Airway epithelial cell (primary cell): ENCODE measurements at places on chromosomes 1 and 21. TPM values are rescaled to one million over a fixed set of nuclear protein-coding genes. Genes with fewer than 3 reads are reported as not detected.

PDC gene
- total RNA-seq = not detected in 2 replicates

GRIK3 gene
- total RNA-seq = not detected in 2 replicates

TNFRSF1B gene
- 0.07 TPM in 1 of 2 replicates, not detected in the other for total RNA-seq

TCEA3 gene
- total RNA-seq = 4.4 and 8.5 TPM in 2 replicates

PGLYRP4 gene
- 3.5 and 10.7 TPM in 2 replicates for total RNA-seq

SIM2 gene
- total RNA-seq = 0.56 TPM in 1 of 2 replicates, not detected in the other

PDZK1IP1 gene
- total RNA-seq = 2.5 TPM in 1 of 2 replicates, not detected in the other

C8B gene
- not detected in 2 replicates for total RNA-seq

OR2L5 gene
- not detected in 2 replicates for total RNA-seq

FLG gene
- 1.3 and 2.3 TPM in 2 replicates for total RNA-seq

UTS2 gene
- total RNA-seq = 0.33 and 1.3 TPM in 2 replicates

ARHGEF16 gene
- 24.3 and 24.5 TPM in 2 replicates for total RNA-seq

INSRR gene
- total RNA-seq = not detected in 2 replicates

C1orf115 gene
- total RNA-seq = 1.9 TPM in 2 replicates

S100B gene
- 0.42 TPM in 1 of 2 replicates, not detected in the other for total RNA-seq

AVPR1B gene
- not detected in 2 replicates for total RNA-seq

AMY1B gene
- not detected in 2 replicates for total RNA-seq

FCRLA gene
- total RNA-seq = 0.21 TPM in 1 of 2 replicates, not detected in the other

ASAP3 gene
- total RNA-seq = 17.2 and 20.3 TPM in 2 replicates

ZNF593OS gene
- not detected in 2 replicates for total RNA-seq

THBS3 gene
- total RNA-seq = 4.8 and 8.2 TPM in 2 replicates

BACE2 gene
- total RNA-seq = 56.5 and 62.4 TPM in 2 replicates

MSH4 gene
- total RNA-seq = not detected in 2 replicates

DENND1B gene
- total RNA-seq = 6.2 and 9.0 TPM in 2 replicates

CD1C gene
- total RNA-seq = not detected in 2 replicates

ZNF436 gene
- 17.8 and 23.6 TPM in 2 replicates for total RNA-seq

SPRR2G gene
- not detected in 2 replicates for total RNA-seq

SHISAL2A gene
- 0.14 TPM in 1 of 2 replicates, not detected in the other for total RNA-seq

RHOC gene
- 418 and 470 TPM in 2 replicates for total RNA-seq

SPOCD1 gene
- 4.4 and 5.6 TPM in 2 replicates for total RNA-seq

HES4 gene
- total RNA-seq = 56.3 and 58.9 TPM in 2 replicates

IL12RB2 gene
- 0.19 and 0.56 TPM in 2 replicates for total RNA-seq

SPRR1A gene
- 83.3 and 172 TPM in 2 replicates for total RNA-seq

NASP gene
- total RNA-seq = 67.7 and 83.7 TPM in 2 replicates

SPRR2A gene
- 8.3 and 8.4 TPM in 2 replicates for total RNA-seq

GNG4 gene
- 0.05 and 0.21 TPM in 2 replicates for total RNA-seq

TTC22 gene
- 18.1 and 20.2 TPM in 2 replicates for total RNA-seq

OR2L8 gene
- total RNA-seq = not detected in 2 replicates

MCOLN3 gene
- 1.8 and 2.5 TPM in 2 replicates for total RNA-seq

CCDC181 gene
- total RNA-seq = 0.51 and 1.1 TPM in 2 replicates

ARHGAP29 gene
- total RNA-seq = 13.6 and 16.2 TPM in 2 replicates

USP16 gene
- total RNA-seq = 15.9 and 20.7 TPM in 2 replicates

GSTM1 gene
- total RNA-seq = 10.8 and 18.5 TPM in 2 replicates

NKAIN1 gene
- 0.07 TPM in 1 of 2 replicates, not detected in the other for total RNA-seq

FAM163A gene
- total RNA-seq = not detected in 2 replicates

KRTAP7-1 gene
- not detected in 2 replicates for total RNA-seq

SHE gene
- total RNA-seq = not detected in 2 replicates
